ENCODE measurements at places on chromosomes 11 and 22.

DNA sequence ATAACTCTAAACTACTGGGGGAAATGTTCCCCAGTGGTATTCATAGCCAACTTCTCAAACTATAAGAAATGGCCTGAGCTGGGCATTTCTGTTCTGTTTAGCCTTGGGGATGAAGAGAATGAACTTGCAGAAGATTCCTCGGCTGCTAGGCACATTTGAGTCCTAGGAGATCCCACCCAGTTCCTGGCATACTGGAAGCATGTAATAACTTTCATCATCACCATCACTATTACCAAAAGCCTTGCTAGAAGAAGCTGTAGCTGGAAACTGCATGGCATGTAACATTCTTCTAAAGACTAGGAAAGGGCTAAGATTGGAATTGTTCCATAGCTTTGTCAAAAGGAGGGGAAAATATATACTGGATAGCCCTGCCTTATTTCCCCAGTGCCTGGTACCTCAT, 40.1 kb upstream of the SLC1A2 start:
- no peak for DNase-seq

- DNase-seq = no peak
These were observed 999.6 kb downstream of the BRD1 start for GRCh38 chr22:48827904-48828555.

DNA sequence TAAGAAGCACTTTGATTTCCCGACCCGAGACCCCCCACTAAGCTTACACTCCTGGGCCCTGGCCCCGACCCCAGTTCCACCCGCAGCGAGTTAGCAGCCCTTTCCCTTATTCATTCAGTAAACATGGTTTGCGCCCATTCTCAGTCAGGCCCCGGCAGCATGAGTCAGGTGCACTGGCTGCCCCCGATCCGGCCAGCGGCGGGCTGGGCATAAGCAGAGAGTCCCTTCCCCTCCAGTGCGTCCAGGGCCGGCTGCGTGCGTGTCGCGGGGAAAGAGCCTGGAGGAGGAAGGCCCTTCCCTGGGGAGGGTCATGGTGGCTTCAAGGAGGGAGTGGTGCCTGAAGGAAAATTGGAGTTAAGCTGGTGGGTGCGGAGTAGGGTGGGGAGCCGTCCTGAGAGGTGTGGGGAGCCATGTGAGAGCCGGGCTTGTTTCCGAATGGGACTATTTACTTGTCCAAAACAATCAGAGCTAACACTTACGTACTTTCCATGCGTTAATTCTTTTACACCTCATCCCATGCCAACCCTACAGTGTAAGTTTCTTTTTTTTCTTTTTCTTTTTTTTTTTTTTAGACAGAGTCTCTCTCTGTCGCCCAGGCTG, 657 bp downstream of the IGHMBP2 start:
- DNase-seq = no peak

DNA sequence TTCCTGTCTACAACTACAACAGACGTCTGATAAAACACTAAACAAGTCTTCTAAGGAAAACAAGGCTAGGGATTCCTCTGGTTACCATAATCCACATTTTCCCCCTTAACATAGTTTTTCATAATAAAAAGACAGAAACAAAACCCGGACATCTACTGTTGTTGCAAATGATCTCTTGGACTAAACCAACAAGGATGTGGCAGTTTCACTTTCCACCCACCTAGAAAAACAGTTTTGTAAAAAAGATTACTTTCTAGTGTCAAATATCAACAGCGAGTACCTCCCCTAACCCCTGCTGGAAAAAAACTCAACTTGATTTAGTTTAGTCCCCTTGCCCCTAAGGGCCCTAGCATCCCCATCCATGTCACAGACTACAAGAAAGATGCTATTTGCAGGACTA, 5.4 kb downstream of the GNG3 start:
- no peak for DNase-seq

GRCh38 chr11:61966734-61967115, 709 bp downstream of the FTH1 start:
- no peak for DNase-seq

- no peak for DNase-seq
These were observed 30.9 kb downstream of the IL10RA start for GRCh38 chr11:118017111-118017510.

DNA sequence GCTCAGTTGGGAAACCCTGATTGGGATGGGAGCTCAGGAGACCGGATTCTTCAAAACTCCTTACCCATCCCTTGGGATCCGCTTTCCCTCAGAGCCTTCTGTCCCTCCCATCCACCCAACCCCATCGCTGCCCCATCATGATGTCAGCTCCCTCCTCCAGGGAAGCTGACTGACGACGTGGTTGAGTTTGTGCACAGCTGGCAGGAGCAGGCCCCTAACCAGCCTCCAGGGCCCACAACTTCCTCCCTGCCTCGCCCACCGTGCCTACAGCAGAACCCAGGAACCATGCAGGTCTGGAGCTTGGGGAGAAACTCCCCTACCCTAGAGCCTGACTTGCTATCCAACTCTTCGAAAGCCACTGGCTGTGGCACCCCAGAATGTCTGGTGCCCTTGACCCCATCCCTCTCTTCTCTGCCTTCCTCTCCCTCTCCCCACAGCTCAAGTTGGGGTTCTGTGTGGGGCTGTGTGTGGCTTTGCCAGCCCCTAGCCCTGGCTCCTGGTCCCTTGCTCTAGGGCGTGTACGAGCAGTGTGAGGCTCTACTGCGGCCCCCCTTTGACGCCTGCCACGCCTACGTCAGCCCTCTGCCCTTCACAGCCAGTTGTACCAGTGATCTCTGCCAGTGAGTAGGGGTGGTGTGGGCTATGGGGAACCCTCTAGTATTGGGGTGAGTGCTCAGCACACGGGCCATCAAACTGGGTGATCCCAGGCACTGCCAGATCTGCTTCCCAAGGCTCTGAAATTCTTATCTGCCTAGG, 11.1 kb downstream of the OTOG start:
- no peak for DNase-seq

- no peak for DNase-seq
These were observed 39.0 kb upstream of the CD44 start for GRCh38 chr11:35100013-35100383.

- no peak for DNase-seq
These were observed 37.2 kb downstream of the CELSR1 start for GRCh38 chr22:46500201-46500600.

GRCh38 chr22:44937216-44937615, 72.6 kb downstream of the PHF21B start:
- no peak for DNase-seq

DNA sequence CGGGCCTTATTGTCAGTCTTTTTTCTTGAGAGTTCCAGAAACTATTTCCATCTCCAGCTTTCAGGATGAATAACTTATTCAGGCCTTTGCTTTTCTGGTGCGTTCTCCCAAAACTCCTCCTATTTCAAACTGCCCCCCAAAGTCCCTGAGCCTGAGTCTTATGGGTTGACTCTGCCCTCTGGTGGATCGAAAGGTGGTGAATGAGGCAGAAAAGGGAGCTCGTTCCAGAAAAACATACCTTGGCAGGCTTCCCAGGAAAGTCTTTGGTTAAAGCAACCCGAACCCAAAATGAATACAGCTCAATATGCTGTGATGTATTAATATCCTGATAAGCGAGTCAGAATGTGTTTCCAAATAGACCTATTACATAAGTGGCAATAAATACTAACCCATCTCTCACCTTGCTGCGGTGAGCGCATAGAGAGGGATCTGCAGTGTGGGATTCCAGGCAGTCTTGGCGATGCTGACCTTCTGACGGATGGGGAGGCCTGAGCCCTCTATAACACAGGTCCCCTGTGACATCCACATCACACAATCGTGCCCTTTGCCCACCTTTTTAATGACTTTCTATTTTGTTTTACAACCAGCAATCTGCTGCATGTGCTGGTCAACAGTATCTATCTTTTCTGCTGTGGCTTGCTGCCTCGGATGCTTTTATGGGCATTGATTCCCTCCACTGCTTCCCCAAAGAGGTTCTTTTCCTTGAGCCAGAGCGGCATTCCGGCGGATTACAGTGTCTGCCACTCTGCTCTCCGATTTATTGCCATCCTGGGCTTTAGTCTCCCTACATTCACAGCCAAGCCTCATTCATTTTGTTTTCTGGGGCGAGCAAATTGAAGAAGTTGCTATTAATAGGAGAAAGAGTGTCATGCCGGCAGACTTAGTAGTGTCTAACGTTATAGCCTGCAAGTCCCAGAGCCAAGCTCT, 756.8 kb downstream of the NTM start:
- peak; percentile 65 for DNase-seq

- DNase-seq = no peak
These were observed 17.6 kb downstream of the SPCS2 start for GRCh38 chr11:74966651-74967050.

- peak; percentile 33 for DNase-seq
These were observed 125.6 kb downstream of the BCR start for GRCh38 chr22:23305922-23306374.

- no peak for DNase-seq
These were observed at the start of gene CELSR1 for GRCh38 chr22:46537225-46537945. Gene CELSR1, minus strand, starts transcription at chr22:46537620. Its CDS starts 450 bp downstream, at chr22:46537170.

DNA sequence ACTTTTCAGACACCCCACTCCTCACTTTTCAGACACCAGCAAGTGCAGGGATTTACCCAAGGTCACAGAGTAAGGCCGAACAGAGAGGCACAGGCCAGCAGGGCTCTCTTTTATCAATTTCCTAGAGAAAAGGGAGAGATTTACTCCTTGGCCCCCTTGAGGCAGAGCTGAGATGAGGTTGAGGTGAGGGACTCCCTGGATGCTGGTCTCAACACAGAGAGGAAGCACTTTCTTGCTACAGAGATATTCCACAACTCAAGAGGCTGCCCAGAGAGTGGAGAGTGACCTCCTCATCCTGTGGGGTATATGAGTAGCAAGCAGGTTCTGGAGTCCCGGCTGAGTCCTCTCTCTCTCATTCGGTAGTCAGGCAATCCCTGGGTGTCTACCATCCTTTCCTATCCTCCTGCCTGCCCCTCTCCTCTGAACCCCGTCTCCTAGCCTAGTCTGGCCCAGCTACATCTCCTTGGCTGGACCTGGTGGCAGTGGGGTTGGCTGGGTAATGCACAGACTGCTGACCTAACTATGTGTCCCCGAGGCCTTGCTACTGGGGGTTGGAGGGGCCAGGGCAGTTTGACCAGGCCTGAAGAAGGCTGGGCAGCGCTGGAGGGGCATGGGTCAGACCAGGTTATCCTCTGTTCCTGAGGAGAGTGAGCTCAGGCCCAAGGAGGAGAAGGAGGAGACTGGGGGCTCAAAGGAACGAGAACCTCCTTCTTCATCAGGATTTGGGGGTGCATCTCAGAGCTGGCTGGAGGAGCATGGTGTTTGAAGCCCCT, 1.8 kb upstream of the ARHGEF17 start:
- DNase-seq = no peak

DNA sequence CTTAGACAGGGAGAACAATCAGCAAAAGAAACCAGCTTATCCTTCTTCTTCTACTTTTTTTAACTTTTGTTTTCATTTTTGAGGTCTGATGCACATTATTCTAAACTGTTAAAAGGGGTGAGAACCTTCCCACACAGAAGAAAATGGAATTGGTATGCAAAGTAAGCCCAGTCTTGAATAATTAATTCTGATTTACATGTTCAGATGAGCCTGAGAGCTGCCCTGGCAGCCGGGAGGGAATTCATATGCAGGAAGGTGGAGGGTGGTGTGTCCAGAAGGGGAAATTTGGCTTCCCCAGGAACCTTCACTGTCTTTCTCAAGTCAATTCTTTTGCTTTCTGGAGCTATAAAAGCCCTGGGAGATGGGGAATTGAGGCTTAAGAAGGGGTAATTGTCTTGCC, 181.0 kb downstream of the INSC start:
- no peak for DNase-seq

DNA sequence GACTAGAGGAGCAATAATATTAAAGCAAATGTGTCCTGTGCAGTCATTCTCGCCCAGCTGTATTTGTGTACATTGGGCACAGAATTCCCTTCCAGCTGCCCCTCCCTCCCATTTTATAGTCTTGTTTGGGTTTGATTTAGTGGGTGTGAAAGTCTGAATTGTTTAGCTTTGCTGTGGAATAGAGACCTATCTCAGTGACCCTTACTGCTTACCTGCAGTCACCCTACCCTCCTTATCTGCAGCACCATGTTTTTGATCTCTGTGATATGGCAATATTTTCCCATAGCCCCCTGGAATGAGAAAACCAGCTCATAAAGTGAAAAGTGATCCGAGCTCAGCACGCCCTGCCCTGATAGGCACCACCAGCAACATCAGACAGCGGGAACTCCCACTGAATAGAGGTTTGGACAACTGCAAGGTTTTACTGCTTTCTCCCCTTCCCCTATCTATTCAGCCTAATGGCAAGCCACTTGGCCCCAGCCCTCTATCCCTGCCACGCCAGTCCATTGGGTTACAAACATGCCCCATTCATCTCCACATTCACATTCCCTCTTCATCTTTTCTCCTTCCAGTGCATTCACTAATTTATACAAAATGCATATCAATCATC, 199.0 kb downstream of the ETS1 start:
- no peak for DNase-seq

GRCh38 chr22:45589556-45589955, 82.1 kb upstream of the ATXN10 start:
- no peak for DNase-seq

DNA sequence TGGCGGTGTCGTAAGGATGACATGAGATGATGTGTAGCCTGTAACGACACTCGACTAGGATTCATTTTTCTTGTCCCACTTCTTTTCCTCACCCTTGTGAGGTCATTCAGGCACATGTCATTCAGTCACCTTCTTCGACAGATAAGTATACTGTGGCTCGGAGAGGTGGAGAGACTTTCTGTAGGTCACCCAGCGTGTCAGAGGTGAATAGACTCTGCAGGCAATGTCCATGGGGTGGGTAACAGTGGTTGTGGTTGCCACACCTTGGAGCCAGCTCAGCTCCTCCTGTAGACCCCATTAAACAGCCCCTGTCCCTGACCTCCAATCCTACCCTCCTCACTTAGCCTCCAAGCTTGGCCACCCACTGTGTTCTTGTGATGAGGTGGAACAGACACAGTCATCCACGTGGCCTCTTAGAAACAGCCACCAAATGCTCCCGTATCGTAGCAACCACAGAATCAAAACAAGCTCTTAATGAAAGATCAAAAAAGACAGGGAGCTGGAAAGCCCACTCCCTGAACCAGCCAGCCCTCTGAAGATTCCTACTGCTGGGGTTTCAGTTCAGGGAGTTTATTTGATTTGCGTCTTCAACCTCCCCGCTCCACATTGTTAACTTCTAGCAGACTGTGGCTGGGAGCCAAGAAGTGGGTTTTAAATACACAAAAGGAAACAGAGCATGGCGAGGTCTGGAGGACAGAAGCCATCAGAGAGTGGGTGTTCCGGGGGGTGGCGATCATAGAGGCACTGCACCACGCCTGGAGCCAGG, 89.0 kb upstream of the GRK3 start:
- DNase-seq = no peak

DNA sequence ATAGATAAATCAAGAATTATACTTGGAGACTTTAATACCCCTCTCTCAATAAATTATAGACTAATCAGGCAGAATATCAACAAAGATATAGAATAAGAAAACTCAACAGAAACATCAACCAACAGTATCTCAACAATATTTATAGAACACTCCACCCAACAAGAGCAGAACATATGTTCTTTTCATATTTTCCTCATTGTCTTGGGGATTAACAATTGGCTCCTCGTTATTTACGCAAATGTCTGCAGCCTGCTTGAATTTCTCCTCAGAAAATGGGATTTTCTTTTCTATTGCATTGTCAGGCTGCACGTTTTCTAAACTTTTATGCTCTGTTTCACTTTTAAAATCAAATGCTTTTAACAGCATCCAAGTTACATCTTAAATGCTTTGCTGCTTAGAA, 37.0 kb upstream of the FBLN1 start:
- no peak for DNase-seq
